Left renal cortex interstitium (tissue), 4 donors: ENCODE measurements at places on chromosomes 5 and 9. TPM values are rescaled to one million over a fixed set of nuclear protein-coding genes. Genes with fewer than 3 reads are reported as not detected.

DNA sequence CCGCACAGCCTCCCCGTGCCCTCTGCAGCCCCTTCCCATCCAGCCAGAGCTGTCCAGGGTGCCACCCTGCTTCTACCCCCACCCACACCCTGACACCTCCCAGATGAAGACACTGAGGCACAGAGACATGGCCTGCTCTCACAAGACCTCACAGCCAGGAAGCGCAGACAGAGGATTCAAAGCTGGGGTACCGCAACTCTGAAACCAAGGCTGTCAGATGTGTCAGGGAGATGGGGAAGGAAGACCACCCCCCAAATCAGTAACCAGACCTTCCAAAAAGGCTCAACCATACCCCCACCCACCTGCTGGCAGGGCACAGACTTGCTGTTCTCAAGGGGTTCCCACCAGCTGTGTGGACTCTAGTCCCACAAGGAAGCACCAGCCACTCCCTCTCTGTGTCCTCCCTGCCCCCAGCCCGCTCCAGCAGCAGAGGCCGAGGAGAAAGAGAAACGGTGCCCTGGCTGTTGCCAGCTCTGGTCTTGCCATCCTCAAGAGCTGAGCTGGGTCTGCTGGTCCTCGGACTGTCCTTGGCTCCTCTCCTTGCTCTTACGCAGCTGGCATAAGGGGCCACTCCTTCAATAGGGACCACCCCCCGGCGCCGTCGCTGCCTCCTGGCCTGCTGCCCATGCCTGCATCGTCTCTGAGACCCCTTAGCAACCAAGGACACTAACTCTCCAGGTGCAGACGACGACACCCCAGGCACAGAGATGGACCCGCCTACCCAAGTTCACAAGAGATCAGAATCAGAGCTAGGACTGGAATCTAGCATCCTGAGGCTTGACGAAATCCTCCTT lies 699 bp downstream of the AKNA start:
- no peak for DNase-seq

- no peak for DNase-seq
Measured at GRCh38 chr5:67971223-67971830, 244.2 kb upstream of the PIK3R1 start.

DNA sequence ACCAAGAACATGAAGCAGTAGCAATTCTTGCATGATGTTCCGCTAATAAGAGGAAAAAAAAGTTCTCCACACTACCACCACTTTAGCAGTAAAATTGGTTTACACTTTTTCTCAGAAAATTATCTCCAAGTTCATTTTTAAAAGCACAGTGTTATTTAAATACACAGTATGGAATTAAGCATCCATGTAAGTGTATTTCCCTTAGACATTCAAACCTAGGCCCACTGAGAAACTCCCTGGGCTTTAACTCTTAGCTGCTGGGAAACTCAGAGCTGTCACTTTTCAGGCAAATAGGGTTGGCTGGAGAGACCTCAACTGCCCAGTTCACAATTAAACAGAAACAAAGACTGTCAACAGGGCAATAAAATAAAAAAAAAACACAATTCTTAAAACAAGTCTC lies 2.7 kb downstream of the GNAQ start:
- no peak for DNase-seq

GRCh38 chr5:66904189-66904588 lies 292.4 kb downstream of the CD180 start:
- DNase-seq, result no peak

- DNase-seq, result no peak
Measured at GRCh38 chr9:112010537-112010936, 113.9 kb downstream of the UGCG start.

- DNase-seq, result no peak
Measured at GRCh38 chr5:93735378-93735777, 6.0 kb downstream of the POU5F2 start.

GRCh38 chr9:88536951-88537760 lies 2.2 kb downstream of the NXNL2 start:
- no peak for DNase-seq

GRCh38 chr5:75052192-75053053 lies at the start of gene GCNT4:
TSS of gene GCNT4 (minus strand) at chr5:75052558. CDS start at chr5:75030037, 22,521 bp downstream.
- no peak for DNase-seq

- DNase-seq, result no peak
Measured at GRCh38 chr5:149658299-149658698, 71.8 kb upstream of the PPARGC1B start.

- peak; percentile 70 for DNase-seq
Measured at GRCh38 chr5:56229111-56229510, 4.0 kb downstream of the ANKRD55 start.

DNA sequence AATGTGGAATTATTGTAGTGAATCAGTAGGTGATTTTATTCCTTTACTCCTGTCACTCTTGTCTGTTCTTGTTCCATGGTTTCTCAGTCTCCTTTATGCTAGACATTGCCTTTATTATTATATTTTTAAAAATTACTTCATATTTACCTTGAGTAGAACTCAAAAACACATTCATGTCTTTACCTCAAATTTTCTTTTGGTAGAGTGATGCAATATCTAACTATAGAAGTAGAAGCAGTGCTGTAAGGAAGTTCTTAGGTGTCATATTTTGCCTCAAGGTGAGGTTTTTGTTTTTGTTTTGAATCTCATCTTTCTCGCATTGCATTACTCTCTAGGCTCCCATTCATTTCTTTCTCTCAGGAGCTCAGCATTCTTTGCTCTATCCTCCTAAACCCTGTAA lies 12.2 kb downstream of the IPO11 start:
- no peak for DNase-seq

DNA sequence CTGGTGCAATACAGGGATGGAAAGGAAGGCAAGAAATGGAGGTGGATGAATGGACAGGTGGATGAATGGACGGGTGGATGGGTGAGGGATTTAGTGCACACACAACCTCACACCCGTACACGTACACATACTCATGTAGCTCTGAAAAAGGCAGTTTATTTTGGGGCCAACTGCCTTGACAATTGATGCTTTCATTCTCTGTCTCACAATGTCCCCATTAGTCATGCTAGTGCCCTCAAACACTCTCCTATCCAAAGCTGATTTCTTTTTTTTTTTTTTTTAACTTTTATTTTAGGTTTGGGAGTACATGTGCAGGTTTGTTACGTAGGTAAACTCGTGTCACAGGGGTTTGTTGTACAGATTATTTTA lies 495.0 kb downstream of the DMAC1 start:
- DNase-seq, result no peak

- no peak for DNase-seq
Measured at GRCh38 chr5:12865529-12865928, 961.3 kb upstream of the CTNND2 start.

DNA sequence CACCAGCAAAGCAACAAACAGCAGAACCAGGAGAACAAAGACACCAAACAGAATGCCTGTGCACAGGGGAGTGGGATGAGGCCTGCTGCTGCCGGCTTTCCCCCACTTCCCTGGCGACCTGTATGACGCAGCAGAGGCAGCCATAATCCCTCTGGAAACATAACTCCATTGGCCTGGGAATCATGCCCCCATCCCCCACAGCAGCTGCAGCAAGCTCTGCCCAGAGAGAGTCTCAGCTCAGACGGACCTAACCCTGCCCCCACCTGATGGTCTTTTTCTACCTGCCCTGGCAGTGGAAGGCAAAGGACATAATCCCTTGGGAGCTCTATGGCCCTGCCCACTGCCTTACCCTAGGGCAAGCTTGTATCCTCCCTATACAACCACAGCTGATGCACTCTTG lies 81.8 kb upstream of the FANCC start:
- no peak for DNase-seq

GRCh38 chr5:136769900-136770684 lies 404.7 kb upstream of the TRPC7 start:
- peak; percentile 69 for DNase-seq

DNA sequence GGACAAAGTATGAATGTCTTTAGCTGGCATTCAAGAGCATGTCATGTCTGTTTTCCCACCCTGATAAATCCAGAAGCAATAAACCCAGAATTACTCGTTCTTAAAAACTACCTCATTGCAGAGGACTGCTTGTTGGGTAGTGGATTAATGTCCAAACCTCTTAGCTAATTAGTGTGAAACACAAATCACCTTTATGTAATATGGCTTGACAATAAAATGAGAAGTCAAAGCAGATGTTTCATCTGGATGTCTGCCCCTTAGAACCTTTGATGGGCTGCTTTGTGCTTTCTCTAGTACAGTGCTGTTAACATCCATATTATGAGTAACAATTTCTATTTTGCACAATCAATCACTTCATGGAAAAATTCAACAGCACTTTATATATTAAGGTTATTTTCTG lies 149.1 kb upstream of the TUT7 start:
- no peak for DNase-seq

- no peak for DNase-seq
Measured at GRCh38 chr5:90985341-90985740, 397.8 kb downstream of the ARRDC3 start.

- no peak for DNase-seq
Measured at GRCh38 chr9:121734465-121734864, 83.0 kb downstream of the DAB2IP start.

DNA sequence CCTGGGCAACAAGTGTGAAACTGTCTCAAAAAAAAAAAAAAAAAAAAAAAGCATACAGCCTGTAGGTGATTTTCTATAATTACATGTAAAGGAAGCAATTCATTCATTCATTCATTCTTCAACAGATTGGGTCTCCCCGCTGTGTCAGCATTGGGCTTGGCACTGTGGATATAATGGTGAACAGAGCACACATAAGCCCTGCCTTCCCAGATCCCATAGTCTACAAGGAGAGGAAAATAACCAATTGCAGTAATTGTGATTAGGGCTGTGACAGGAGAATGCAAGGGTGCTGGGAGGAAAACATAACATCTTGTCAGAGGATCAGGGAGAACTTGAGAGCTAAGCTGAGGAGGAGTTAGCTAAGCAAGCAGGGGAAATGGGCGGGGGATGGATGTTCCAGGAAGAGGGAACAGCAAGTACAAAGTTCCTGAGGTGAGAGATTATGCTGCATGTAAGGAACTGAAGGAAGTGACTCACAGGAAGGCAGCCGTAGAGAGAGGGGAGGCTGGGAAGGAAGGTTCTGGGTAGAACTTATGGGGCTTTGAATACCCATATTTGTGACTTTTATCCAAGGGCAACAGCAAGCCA lies 24.0 kb upstream of the KLF9 start:
- no peak for DNase-seq

- DNase-seq, result no peak
Measured at GRCh38 chr9:127402401-127403090, 5.6 kb downstream of the SLC2A8 start.

DNA sequence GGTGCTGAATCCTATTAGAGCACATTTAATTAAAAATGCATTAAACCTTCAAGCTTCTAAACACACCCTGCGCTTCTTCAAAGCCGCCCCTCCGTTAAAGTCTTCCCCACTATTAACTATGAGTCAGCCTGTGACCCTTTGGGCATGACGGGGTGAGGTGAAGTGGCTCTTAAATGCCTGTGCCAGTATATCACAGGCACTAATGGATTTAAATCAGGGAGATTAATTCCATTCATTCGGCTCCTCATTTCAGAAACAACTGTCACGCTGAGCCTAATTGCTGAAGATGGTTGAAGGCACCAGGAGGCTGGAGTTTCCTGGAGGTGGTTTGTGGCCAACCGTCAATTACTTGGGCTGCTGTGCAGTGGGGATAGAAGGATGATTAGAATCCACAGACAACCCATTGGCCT lies 192.6 kb upstream of the MSX2 start:
- no peak for DNase-seq

DNA sequence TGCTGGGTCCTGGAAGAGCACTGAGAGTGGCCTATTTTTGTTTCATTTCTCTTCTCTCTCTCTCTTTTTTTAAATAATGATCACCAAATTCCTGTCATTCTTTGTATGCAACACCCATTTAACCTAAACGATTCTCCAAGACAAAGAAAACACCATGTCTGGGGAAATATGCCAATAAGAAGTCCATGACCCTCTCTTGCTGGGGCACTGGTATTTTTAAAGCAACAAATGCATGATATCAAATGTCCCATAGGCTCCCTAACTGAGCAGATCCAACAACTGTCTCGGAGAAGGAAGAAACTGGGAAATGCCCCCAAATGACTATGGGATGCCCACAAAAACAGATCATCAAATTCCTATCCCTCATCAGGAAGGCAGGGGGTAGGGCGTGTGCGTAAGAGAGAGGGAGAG lies 567.4 kb downstream of the CCDC171 start:
- no peak for DNase-seq

DNA sequence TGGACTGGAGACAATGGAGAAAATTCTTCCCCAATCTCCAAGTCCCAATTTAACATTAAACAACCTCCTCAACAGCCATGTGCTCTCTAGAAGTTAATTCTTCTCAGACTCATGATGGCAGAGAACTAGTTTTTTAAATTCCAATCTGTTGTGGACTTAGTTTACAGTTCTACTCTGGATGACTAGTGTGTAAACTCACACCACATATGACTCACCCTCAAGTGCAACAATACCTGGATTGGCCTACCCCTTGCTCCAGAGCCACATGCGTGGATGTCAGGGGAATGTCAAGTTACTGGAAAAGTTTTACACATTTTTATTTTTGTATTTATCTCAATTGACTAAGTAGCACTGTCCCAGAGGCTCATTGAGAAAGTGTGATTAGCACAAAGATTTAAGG lies 136.0 kb upstream of the EFNA5 start:
- no peak for DNase-seq

DNA sequence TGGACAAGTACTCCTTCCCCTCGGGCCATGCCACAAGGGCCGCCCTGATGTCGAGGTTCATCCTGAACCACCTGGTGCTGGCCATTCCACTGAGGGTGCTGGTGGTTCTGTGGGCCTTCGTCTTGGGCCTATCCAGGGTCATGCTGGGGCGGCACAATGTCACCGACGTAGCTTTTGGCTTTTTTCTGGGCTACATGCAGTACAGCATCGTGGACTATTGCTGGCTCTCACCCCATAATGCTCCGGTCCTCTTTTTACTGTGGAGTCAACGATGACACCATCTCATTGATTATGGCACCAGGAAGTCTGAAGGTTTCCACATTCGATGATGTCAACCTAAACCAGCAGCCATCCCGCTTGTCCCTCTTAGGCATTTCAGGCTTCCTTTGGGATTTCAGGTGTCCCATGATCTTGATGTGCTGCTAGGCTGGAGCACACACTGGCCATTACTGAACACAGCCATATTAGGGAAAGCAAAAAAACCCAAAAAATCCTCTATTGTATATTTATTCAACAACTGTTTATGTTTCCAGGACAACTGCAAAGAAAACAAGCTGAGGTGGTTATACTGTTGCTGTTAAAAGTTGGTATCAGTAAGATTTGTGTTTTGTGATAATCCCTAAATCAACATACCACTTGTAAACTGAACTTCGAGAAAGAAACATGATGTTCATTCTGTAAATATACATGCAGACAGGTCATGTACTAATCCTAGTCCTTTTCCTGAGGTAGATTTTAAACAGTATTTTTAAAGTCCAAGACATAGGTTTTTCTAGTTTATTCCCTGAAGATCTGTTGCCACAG lies 1.1 kb downstream of the PLPP6 start:
- DNase-seq, result no peak

GRCh38 chr9:70805949-70806348 lies 315.5 kb downstream of the TRPM3 start:
- DNase-seq, result no peak

NTMT1 gene
- polyA plus RNA-seq, result 33.4 TPM

KLF4 gene
- polyA plus RNA-seq, result 6.0 TPM

ENTREP1 gene
- 2.2 TPM for polyA plus RNA-seq

COL5A1 gene
- polyA plus RNA-seq, result 95.0 TPM

CDH9 gene
- 10.2 TPM for polyA plus RNA-seq

AJM1 gene
- polyA plus RNA-seq, result 1.1 TPM

C9orf40 gene
- 7.0 TPM for polyA plus RNA-seq

FGFR4 gene
- polyA plus RNA-seq, result 64.8 TPM

CD14 gene
- polyA plus RNA-seq, result 6.0 TPM

RAB3C gene
- polyA plus RNA-seq, result 1.8 TPM

CXCL14 gene
- 45.0 TPM for polyA plus RNA-seq

PDE6A gene
- 0.11 TPM for polyA plus RNA-seq
